ENCODE measurements at places on chromosomes 6 and 20.

DNA sequence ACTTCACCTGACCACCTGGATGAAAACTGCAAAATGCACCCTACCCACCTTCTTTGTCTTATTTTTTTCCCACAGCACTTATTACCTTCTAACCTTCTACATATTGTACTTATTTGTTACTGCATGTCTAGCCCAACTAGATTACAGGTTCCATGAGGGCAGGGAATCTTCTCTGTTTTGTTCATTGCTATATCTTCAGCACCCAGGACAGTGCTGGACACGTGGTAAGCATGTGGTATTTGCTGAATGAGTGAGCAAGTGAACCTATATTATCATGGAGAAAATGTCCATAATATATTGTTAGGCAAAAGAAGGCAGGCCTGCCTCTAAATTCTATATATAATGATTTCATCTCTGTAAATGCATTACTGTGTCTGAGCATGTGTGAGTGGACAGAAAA, 107.0 kb downstream of the TRERF1 start:
- no peak for DNase-seq

GRCh38 chr6:97095311-97095850, 170.9 kb downstream of the KLHL32 start:
- no peak for DNase-seq

GRCh38 chr6:12516070-12516469, 200.5 kb upstream of the PHACTR1 start:
- DNase-seq, result no peak

DNA sequence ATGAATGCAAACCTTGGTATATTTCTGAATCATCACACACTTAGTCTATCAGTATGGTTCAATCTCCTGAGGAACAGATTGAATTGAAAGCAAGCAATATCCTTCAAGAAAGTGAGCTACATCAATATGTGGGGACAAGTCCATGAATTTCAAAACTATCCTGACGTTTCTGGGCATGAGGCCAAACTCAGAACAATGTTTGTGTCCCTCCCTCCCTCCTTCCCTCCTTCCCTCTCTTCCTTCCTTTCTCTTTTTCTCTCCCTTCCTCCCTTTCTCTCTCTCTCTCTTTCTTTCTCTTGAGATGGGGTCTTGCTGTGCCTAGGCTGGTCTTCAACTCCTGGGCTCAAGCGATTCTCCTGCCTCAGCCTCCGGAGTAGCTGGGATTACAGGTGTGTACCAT, 27.9 kb upstream of the SYNCRIP start:
- DNase-seq, result no peak

- DNase-seq, result no peak
Observed at GRCh38 chr20:20364593-20365479, 3.1 kb upstream of the INSM1 start.
